ENCODE measurements at places on chromosomes 5 and 9.

- DNase-seq: no peak
Observed at GRCh38 chr5:146516151-146516475, at the start of gene GPR151. Gene GPR151 (minus strand): TSS chr5:146516190. CDS start chr5:146516113, 77 bp downstream.

GRCh38 chr9:130138171-130138653 is 34.0 kb upstream of the NCS1 start:
- DNase-seq: no peak

- no peak for DNase-seq
Observed at GRCh38 chr9:20186823-20187222, 398.0 kb upstream of the SLC24A2 start.

GRCh38 chr5:74337254-74337983 is 303.1 kb downstream of the ENC1 start:
- DNase-seq: no peak

DNA sequence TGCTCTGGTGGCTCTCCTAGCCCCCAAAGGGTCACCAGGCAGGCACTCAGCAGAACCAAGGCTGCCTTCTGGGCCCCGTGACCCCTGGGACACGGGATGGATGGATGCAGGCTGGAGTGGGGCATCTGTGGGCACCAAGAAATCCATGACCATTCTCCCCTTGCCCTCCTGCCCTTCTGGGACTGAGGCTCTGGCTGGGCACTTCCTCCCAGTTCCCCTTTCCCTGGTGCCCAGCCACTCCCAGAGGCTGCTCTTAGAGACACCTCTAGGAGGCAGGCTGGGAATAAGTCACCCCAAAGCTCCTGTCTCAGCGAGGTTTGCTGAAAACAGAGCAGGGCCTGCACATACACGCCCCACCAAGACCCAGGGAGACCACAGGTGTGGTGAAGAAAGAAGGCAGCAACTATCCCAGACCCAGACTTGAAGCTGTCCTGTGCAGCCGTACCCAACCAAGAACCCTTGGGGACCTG is 943 bp downstream of the STING1 start:
- no peak for DNase-seq

DNA sequence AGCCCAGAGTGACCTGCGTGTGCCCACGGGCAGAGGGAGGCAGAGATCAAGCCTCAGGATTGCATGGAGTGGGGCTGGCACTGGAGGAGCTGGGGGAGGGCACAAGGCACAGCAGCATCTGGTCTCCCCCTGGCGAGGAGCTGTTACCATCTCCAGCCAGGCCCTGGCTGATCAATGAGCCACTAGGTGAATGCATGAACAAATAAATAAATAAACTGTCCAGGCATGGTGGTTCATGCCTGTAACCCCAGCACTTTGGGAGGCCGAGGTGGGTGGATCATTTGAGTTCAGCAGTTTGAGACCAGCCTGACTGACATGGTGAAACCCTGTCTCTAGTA is 14.3 kb upstream of the PSMB7 start:
- DNase-seq: no peak

DNA sequence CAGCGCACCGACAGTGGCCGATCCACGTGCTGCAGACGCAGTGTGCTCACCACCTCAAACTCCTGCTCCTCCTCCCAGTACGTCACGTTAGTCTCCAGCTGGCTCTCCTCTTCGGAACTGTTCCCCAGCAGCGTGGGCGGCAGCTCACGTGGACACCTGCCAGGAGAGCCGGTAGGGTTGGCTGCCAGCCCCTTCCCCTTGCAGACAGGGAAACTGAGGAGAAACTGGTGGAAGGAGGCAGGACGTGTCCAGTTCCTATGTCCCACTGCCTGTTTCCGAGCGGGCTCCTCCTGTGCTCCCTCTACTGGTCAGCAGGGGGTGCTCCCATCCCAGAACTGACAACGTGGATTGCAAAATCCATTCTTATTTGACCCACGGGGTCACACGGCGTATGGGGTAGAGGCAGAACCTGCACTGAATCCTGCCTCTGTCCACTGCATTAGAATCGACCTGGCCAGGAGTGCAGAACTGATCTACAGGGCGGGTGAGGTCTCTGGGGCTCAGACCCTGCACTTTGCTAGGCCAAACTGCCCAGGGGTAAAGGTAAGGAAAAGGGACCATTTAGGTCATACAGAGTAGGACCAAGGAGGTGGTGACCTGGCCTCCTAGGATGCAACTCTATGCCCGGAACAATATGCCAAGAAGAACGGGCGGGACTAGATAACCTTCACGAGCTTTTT is 25.7 kb downstream of the PDGFRB start:
- peak; percentile 74 for DNase-seq

- no peak for DNase-seq
Observed at GRCh38 chr5:141519605-141520565, 31.0 kb downstream of the PCDHGC5 start.

GRCh38 chr5:128406803-128407202 is 131.2 kb downstream of the FBN2 start:
- no peak for DNase-seq

DNA sequence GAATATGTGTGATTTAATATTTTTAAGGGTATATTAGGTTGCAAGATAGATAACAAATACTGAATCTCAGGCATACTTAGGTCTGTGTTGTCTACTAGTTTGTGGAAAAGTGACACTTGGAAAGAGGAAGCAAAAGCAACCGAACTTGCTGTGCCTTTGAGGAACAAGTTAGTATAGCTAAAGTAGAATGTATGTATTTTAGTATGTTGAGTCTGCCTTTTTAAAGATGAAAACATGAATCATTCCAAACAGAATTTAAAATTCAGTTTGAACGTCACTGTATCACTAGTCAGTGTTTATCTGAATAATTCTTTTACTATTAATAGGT is 12.9 kb downstream of the TLE4 start:
- no peak for DNase-seq

GRCh38 chr5:5857396-5857795 is 434.9 kb downstream of the ICE1 start:
- DNase-seq: no peak

- no peak for DNase-seq
Observed at GRCh38 chr5:7802855-7803254, 48.1 kb downstream of the CFAP90 start.

DNA sequence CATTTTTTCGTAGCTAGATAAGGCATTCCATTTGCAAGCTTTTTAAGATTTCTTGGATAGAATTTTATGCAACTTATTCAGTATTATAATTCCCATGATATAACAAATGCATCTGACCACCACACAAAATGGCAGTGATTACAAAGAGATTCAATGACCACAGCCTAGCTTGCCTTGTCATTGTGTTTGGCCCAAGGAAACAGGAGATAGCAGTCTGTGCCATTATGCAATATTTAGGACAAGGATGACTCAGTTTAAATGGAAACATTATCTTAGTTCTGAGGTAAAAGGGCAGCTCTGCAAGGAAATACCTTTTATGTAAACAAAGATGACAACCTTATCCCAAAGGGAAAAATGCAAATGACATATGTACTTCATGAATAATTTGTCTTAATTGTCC is 89.8 kb downstream of the NUDT12 start:
- DNase-seq: no peak

DNA sequence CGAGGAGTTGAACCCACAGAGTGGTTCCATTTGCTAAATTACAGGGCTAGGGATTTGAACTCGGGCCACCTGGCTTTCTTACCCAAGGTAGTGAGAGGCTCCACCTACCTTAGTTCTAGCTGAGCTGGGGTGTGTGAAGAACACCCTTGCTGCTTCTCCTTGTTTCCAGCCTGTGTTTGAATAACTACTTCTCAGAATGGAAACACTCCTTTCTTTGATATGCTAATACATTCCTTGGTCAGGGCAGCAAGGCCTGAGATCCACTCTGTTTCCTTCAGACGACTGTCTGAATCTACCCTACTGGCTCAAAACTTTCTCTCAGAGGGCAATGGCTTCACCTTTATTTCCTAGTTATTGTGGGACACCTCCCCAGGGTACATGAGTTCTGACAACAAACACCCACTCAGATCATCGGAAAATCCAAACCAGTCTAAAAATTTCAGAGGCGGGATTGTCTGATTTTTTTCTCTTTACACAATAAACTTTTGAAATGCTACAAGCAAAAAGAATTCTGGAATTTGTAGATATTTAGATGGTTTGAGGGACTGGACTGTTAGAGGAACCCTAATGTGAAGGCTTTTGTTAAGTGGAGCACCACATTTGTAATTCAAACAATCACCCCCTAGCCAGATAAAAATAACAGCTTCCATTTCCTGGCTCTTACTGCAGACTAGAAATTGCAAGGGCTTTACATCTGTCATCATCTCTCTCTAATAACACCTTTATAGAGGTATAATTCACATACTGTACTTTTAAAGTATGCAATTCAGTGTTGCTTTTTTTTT is 4.0 kb upstream of the ATP6V1G1 start:
- DNase-seq: no peak

DNA sequence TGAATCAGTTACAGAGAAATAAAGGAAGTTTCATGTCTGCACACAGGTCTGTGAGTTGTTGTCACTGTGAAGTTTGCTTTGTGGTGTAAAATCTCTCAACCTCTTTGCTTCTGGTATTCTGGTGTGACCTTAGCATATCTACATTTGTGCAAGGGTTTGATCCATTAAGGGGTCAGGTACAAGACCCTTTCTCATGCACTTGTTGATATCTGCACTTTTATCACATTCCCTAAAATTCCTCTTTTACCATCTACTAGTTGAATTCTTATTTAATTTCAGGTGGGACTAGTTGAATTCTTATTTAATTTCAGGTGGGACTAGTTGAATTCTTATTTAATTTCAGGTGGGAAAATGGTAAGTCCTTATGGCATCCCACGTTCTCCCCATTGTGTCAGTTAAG is 306.7 kb upstream of the ZNF608 start:
- no peak for DNase-seq

GRCh38 chr5:142388696-142389095 is 63.9 kb upstream of the SPRY4 start:
- no peak for DNase-seq

DNA sequence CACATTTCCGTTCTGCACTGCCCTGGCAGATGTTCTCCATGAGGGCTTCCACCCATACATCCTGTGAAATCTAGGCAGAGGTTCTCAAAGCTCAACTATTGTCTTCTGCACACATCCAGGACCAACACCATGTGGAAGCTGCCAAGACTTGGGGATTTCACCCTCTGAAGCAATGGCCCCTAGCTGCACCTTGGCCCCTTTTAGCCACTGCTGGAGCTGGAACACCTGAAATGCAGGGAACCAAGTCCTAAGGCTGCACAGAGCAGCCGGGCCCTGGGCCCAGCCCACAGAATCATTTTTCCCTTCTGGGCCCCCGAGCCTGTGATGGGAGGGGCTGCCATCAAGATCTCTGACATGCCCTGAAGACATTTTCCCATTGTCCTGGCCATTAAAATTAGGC is 228.7 kb downstream of the ANXA1 start:
- no peak for DNase-seq

- DNase-seq: no peak
Observed at GRCh38 chr9:132559711-132560110, 22.7 kb upstream of the BARHL1 start.

DNA sequence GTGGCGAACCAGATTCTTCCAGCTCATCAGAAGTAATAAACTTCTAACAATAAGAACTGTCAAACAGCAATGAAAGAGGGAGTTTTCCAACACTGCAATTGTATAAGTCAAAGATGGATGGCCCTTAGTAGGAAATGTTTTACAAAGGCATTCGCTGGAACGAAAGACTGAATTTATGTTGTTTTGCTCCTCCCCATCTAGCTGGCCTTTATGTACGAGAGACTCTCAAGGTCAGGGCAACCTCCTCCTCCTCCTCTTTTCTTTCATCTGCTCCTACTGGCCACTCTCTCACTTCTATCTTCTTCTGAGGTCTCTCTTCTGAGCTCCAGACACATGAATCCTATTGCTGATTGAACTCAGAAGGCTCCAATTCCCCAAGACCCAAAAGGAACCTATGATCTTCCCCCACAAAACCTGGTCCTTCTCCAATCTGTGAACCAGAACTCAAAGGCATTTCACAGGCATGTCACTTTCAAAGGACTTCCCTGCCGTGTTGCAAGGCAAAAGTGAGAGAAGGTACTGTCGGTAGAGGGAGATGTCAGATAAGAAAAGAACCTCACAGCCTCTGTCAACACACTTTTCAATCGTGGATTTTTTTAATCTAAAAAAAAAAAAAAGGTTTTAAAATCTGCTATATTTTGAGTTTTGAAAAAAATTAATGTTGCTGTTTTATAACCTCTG is 28.5 kb upstream of the PUM3 start:
- no peak for DNase-seq

GRCh38 chr5:157201857-157202256 is 21.2 kb downstream of the ITK start:
- no peak for DNase-seq

DNA sequence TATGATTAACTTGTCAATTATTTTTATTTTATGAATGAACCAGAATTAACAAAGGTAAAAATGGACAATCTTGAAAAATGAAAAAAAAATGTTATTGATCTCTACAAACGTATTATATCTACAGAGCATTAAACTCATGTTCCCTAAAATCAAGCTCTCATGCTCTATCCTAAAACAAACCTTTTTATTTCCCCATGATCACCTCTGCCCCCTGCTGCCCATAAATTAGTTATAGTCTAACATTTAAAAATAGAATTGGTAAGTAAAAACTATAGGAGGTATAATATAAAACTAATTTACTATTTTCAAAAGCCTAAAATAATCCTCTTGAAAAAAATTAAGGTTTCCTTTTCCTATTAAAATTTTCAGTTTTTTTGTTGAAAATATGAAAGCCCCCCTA is 168.0 kb upstream of the POU5F2 start:
- no peak for DNase-seq

DNA sequence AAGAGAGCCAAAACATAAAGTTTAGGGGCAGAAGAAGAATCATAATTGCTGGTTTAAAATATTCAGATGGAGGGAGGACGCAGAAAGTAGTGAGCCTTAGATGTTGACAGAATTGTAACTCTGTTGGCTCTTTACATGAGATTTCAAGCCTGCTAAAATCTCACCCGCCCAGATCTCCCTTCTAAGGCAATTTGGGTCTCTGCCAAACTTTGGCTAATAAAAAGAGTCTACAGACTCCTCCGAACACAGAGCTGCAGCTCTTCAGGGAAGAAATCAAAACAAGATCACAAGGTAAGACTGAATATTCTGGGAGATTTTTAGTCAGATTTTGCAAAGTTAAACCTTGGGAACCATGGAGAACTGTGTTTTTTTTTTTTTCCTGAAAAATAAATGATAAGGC is at the start of gene IL33:
Gene IL33 (plus strand): TSS at position 246 of the 400 bp plus-strand sequence. CDS start 25,888 bp downstream, outside the sequence.
- DNase-seq: no peak
